ENCODE measurements at places on chromosomes 11 and 22.

GRCh38 chr22:48901324-48901723 is 926.3 kb downstream of the BRD1 start:
- no peak overlapping the region for H3K4me3 ChIP-seq
- H3K27me3 ChIP-seq, result no peaks in the 10 kb centered on the region
- no peaks in the 10 kb centered on the region for H3K36me3 ChIP-seq
- H3K27ac ChIP-seq, result no peak overlapping the region

- no peaks in the 10 kb centered on the region for H3K36me3 ChIP-seq
- no peak overlapping the region for H3K4me3 ChIP-seq
- no peaks in the 10 kb centered on the region for H3K4me1 ChIP-seq
- no peaks in the 10 kb centered on the region for H3K27me3 ChIP-seq
- no peak overlapping the region for H3K27ac ChIP-seq
These were observed 156.0 kb downstream of the PKNOX2 start for GRCh38 chr11:125320347-125321076.

GRCh38 chr11:45082744-45083543 is 63.5 kb upstream of the PRDM11 start:
- peaks cover 2% of the 10 kb centered on the region for H3K4me1 ChIP-seq
- no peak overlapping the region for H3K27ac ChIP-seq

GRCh38 chr22:23478175-23478574 is 101.9 kb downstream of the IGLL1 start:
- H3K36me3 ChIP-seq, result no peaks in the 10 kb centered on the region
- H3K27ac ChIP-seq, result no peak overlapping the region
- no peak overlapping the region for H3K4me3 ChIP-seq
- no peak for DNase-seq
- no peaks in the 10 kb centered on the region for H3K4me1 ChIP-seq
